ENCODE measurements at places on chromosomes 16 and 17.

- no peak for DNase-seq
These were observed 1.2 kb downstream of the RHOT1 start for GRCh38 chr17:32143527-32143870.

DNA sequence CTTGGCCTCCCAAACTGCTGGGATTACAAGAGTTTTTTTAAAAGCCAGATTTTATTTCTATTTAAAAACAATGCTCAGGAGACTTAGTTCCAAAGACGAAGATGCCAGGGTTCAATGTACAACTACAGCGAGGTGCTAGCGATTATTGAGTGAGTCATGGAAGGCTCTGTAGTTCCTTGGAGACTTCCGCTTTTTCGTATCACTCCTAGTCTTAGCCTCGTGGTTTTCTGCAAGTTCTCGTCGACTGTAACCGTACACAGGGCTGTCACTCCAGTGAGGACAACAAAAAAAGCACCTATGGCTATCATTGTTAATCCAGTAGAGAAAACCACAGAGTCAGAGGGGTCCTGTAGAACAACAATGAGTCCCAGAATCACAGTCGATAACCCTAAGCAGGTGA lies 22.7 kb upstream of the ZC3H7A start:
- no peak for DNase-seq

DNA sequence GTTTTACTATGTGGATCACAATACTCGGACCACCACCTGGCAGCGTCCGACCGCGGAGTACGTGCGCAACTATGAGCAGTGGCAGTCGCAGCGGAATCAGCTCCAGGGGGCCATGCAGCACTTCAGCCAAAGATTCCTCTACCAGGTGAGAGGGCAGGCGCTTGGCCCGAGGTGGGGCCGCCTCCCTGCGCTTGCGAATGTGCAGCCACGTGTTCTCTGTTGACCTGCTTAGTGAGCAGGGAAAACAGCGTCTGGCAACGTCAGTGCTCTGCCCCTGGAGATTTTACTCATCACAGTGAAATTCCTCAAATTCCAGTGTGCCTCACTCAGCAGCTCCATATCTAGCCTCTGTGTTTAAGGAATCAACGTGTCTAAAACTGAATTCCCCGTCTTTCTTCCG lies 33.4 kb upstream of the CLEC18A start:
- DNase-seq: no peak

- no peak for DNase-seq
These were observed 152.4 kb downstream of the IRX5 start for GRCh38 chr16:55083052-55083451.

DNA sequence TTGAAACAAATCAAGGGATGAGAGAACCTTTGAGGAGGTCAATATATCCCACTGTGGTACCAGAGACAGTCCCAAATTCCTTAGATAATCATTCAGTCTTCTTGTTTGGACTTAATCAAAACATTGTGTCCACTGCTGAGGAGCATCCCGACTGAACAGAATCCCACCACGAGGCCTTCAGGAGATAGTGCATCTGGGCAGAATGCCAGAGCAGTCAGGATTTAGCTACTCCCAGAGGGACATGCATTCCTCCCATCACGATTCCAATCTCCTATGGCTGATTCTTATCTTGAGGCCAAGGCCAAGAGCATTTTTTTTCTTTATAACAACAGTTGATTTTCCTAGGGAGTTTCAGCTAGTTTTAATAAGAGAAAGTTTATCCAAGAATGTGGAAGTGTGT lies 87.4 kb upstream of the COX10 start:
- no peak for DNase-seq

- DNase-seq: no peak
These were observed 30.4 kb upstream of the ZC3H18 start for GRCh38 chr16:88539652-88540345.

GRCh38 chr17:82441691-82442487 lies 8.7 kb downstream of the CYBC1 start:
- DNase-seq: no peak

- peak; percentile 85 for DNase-seq
These were observed 2.0 kb upstream of the SPHK1 start for GRCh38 chr17:76382351-76382802.
